ENCODE measurements at places on chromosomes 2 and 18. TPM values are rescaled to one million over a fixed set of nuclear protein-coding genes. Genes with fewer than 3 reads are reported as not detected.

IL37 gene
- total RNA-seq, result not detected

RGPD3 gene
- total RNA-seq, result not detected

RBM45 gene
- total RNA-seq, result 13.0 TPM

FAM237A gene
- total RNA-seq, result not detected

CSRNP3 gene
- 1.9 TPM for total RNA-seq

TUBA4B gene
- not detected for total RNA-seq

SLC14A1 gene
- 0.24 TPM for total RNA-seq

DSC1 gene
- total RNA-seq, result not detected

DNA sequence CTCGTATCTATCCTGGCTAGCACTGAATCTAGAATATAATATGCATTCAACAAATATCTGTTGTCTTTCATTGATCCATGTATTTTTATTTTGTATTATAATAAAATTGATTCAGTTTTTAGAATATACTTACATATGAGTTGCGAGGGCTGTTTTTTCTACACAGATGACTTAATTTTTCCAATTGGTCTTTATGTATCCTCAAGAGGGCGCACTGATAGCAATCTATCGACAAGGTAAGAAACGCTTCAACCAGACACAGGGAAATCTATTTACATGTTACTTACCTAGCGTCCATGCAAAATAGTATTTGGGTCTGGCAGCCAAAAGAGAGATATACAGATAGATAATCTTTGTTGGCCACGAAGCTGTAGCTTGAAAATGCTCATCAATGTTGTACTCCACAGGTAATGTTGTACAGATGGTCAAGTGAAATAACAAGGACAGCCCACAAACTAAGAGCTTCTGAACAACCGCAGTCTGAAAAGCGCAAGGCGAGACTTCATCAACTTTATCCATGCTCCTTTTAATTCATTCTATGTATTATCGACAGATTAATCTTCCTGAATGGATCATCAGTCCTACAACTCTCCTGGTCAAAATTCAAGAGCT is 35.5 kb upstream of the KIDINS220 start:
- no peak for DNase-seq

GRCh38 chr2:133490411-133490980 is 77.8 kb downstream of the NCKAP5 start:
- DNase-seq, result no peak

GRCh38 chr2:103605071-103605780 is 843.4 kb downstream of the TMEM182 start:
- no peak for DNase-seq

DNA sequence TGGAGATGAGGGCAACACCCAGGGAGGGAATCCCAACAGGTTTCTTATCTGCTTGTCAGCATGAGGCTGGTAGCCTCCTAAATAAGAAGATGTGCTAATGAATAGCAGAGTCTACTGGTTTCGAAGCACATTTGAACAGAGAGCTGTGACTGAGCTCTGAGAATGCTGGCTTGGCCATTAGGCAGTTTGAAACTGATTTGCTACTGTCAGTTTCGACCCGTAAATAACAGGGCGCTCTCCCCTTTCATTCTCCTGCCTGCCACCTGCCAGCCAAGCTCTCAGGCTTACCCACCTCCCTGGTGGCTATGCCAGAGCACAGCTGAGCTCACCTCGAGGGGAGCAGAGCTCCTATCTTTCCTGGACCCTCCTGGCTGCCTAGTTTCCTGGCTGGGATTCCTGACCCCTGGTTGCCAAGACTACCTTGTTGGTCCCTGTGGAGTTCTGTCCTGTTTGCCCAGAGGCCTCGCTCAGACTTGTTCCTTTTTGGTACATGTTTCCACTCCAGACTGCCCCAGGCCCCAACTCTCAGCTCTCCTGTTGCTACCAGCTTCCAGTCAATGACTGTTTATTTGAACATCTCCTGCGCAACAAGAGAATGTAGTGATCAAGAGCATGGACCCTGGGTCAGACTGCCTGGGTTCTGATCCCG is 102.3 kb upstream of the ALPP start:
- DNase-seq, result no peak

DNA sequence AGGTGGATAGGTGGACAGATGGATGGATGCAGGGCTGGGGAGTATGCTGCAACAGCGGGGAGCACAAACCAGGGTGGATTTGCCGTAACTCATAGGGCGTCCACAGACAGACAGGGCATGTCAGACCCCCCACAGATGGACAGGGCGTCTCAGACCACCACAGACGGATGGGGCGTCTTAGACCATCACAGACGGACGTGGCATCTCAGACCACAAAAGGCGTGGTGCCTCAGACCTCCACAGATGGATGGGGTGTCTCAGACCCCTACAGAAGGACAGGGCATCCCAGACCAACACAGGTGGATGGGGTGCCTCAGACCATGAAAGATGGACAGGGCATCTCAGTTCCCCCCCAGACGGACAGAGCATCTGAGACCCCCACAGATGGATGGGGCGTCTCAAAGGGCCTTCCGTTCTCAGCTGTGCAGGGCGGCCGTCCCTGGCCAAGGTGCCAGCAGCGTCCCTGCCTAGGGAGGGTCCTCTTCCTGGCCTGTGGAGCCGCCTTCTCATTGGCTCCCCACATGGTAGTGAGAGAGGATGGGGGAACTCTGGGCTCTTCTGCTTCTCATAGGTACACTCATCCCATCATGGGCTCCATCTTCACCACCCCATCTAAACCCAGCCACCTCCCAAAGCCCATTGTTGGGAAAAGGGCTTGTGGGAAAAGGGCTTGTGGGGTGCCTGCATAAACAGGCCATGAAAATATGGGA is 2.1 kb downstream of the ANKMY1 start:
- no peak for DNase-seq

DNA sequence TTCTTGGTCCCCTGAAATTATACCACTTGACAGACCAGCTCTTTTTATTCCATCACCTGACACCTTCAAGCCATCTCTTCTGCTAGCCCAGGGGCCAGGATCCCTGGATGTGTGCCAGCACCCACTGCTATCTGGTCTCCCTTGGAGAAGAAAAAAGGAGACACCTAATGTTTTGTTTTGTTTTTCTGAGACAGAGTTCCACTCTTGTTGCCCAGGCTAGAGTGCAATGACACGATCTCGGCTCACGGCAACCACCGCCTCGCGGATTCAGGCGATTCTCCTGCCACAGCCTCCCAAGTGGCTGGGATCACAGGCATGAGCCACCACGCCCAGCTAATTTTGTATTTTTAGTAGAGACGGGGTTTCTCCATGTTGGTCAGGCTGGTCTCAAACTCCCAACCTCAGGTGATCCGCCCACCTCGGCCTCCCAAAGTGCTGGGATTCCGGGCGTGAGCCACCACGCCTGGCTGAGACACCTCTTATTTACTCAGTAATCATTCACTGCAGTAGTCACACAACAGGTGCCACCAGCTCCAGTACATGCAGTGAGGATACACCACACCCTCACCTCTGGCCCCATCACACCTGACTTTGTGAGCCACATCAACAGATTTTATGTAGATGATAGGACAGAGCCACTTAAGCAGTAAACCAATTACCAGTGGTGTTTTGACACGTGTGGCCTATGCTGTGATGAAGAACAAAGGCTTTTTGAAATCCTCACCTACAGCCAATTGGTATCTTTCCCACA is 42.8 kb upstream of the PCBP1 start:
- no peak for DNase-seq

- DNase-seq, result no peak
Measured at GRCh38 chr2:9110893-9111569, 95.6 kb upstream of the ASAP2 start.

- DNase-seq, result no peak
Measured at GRCh38 chr2:218622606-218623365, 15.1 kb downstream of the PLCD4 start.

- no peak for DNase-seq
Measured at GRCh38 chr2:24658531-24659202, 134.5 kb downstream of the PTRHD1 start.

DNA sequence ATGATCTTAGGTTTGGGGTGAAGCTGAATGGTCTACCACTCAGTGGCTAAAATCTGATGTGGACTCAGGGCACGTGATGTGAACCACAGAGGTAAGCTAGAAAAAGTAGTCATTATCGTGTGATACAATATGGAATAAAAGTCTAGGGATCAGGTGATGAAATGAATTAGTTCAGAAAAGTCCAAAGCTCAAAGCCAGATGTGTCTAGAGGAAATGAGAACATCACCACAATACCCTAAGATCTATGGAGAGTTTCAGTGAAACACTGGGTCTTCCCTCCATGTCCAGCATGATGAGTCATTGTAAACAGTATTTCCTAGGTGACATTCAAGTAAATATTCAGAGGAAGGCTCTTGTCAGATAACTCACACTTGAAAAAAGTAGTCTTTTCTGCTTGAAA is 1257.4 kb upstream of the ZEB2 start:
- DNase-seq, result no peak

GRCh38 chr2:171889333-171889732 is 4.7 kb downstream of the SLC25A12 start:
- DNase-seq, result no peak

- no peak for DNase-seq
Measured at GRCh38 chr2:60484133-60484645, 69.3 kb downstream of the BCL11A start.

DNA sequence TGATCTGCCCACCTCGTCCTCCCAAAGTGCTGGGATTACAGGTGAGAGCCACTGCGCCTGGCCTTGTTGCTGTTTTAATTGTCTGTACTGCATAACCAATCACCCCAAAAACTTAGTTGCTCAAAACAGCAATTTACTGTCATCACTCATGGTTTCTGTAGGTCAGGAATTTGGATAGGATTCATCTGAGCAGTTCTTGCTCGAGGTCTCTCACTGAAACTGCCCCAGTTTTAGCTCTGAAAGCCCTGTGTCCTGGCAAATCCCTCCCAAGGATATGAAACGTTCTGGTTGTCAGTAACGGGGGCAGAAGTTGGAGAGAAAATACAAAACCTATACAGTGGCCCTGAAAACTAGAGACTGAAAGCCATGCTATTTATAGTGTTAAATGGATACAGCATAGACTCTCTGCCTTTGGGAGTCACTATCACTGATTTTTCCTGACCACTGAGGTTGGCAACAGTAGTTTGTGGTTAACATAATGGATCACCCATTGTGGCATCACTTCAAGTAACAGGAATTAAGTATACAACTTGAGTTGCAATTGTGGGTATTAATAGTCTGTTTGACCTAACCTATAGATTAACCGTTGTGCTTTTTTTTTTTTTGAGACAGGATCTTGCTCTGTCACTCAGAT is 27.2 kb upstream of the ERICH2 start:
- no peak for DNase-seq

DNA sequence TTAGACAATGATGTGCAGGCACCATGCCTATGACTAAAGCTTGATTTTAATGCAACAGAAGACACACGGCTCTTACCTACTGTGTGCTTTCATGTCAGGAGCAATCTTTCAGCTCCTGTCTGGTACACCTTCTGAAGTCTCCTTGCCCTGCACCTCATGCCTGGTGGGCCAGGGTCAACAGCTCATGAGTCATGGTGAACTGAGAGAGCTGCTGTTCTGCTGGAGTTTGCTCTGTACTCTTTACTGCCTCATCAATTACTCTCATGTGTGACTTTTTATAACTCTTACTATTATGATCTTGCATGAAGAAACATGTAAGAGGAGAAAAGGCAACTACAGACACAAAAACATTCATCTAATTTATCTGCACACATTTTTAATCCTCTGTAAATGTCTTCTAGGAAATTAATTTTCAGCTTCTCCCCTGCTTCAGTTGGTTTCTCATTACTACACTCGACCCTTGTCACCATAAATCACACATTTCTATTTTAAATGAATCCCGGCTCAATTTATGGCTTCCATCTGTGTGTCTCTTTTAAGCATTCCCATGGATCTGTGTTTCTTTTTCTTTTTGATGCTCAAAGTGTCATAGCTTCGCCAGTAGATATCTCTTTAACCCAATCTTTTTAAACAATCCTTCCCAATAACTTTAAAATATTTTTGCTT is 9.7 kb downstream of the SERPINB7 start:
- DNase-seq, result no peak

- DNase-seq, result no peak
Measured at GRCh38 chr2:7508296-7508943, 591.2 kb downstream of the RNF144A start.

- DNase-seq, result no peak
Measured at GRCh38 chr2:12602661-12603060, 114.1 kb upstream of the TRIB2 start.
